ENCODE measurements at places on chromosomes 7 and 10. TPM values are rescaled to one million over a fixed set of nuclear protein-coding genes. Genes with fewer than 3 reads are reported as not detected.
A peak's percentile ranks its signal among the peaks of the same experiment; 100 is the strongest.

GRCh38 chr10:99768556-99768955 is 13.9 kb upstream of the ABCC2 start:
- no peak for DNase-seq

DNA sequence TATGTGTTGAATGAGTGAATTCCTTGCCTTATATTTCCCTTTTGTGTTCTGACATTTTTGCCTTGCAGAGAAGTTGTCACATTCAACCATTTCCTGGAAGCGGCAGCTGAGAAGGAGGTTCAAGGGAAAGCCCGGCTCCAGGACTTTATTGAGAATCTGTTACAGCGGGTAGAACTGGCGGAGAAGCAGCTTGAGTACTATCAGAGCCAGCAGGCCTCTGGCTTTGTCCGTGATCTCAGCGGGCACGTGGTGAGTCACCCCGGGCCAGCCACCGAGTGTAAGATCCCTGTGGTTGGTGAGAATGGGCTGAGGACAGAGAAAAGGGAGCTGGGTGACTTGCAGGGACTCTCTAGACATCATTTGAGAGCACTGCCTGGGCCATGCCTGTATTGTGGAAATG is 14.2 kb downstream of the ZNF365 start:
- DNase-seq = peak; percentile 40

DNA sequence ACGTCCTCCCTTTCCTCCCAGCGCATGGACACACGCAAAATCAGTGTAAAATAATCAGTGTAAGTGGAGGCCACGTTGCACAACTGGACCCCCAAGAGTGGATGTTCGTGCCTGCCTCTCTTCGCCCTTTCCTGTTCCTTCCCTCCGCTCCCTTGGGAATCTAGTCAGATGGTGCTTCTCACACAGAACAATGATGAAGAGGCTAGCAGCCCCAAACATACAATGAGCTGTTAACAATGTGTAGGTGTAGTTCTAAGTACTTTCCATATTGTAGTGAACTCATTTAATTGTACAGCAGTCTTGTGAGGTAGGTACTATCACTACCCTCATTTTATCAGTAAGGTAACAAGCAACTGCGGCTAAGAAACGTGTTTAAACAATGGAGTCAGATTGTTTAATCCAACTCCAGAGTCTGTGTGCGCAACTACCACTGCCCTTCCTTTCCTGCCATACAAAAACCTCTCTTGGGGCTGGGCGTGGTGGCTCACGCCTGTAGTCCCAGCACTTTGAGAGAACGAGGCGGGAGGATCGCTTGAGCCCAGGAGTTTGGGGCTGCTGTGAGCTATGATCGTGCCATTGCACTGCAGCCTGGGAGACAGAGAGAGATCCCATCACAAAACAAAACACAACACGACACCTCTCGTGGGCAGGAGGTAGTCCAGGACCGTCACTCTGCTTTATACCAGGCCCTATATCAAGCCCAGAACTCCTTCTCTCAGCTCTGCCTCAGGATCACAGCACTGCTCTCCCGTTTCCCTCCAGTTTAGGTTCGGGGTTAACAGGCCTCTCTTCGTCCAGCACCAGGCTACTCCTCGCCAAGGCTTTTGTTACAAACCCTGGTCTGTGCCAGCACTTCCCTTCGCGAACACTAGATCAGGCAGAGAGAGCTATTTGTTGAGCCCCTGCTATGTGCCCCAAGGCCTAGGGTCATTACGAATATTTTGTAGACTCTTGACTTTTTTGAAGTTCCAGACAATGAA is 1.1 kb downstream of the FKBP9 start:
- peak; percentile 39 for DNase-seq

DNA sequence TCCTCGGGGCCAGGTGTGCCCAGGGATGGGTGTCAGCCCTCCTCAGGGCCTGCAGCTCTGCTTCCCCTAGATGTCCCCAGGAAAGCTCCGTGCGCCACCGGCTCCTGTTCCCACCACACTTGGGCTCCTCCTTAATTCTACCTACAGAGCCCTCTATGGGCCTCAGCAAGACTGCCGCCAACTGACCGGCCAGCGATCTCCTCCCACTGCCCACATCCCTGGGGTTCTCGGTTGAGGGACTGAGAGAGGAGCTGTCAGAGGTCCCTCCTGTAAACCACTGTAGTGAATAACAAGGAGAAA is 5.3 kb upstream of the LDB3 start:
- DNase-seq = peak; percentile 60

Gene PNLIPRP2
- total RNA-seq = 0.24 TPM

Data from H9 (cell line).